ENCODE measurements at places on chromosomes 4 and X.

DNA sequence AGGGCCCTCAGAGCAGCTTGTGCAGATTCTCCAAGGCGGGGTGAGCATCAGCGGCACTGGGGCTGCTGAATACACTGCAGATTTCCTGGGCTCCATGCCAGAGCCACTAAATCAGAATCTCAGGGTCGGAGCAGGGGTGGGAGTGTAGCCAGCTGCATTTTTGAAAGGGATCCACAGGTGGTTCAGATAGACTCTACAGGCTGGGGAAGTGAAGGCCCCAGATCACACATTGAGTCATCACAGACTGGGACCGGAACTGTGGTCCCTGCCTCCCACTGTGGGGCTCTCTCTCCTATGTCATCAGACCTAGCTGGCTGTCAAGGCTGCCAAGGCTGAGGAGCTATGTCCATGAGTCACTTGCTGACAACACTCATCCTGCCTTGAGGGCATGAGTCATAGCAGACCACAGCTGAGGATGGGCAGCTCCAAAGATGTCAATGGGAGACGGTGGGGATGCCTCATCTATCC, 162.3 kb upstream of the MAMLD1 start:
- DNase-seq: peak; percentile 94

- DNase-seq: no peak
Measured at GRCh38 chr4:47703008-47703407, 134.9 kb downstream of the CORIN start.

DNA sequence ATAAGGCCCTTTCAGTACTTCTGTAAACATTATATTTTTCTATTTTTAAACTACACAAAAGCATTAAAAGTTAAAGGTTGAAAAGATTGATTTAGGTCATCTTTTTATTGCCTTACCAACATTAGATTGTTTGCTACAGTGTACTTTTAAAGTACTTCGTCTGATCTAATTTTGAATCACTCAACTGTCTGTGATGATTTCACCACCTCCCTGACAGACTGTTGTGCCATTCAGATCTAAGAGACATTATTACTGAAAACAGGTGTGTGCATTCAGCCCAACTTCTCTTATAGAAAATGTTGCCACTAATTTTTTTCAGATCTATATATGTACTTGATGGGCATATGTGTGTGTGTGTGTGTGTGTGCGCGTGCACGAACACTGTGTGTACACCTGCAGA, 39.3 kb downstream of the GASK1B start:
- DNase-seq: no peak

DNA sequence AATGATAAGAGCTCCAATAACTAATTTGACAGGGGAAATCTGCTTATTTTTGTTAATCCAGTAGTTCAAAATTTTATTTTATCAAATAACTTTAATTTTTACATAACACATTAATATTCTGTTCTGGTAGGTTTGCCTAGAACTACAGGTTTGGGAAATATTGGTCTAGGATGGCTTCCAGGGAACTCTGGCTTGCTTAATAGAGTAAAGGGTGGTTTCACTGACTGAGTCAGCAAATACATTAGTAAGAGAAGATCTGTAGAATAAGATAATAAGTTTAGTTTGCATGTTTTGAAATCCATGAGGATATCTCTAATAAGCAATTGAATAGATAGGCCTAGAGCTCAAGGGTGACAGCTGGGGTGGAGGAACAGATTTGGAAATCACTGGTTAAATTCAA, 500.7 kb downstream of the ZNF674 start:
- no peak for DNase-seq

- DNase-seq: no peak
Measured at GRCh38 chr4:165059386-165059785, 5.7 kb downstream of the TRIM75 start.

DNA sequence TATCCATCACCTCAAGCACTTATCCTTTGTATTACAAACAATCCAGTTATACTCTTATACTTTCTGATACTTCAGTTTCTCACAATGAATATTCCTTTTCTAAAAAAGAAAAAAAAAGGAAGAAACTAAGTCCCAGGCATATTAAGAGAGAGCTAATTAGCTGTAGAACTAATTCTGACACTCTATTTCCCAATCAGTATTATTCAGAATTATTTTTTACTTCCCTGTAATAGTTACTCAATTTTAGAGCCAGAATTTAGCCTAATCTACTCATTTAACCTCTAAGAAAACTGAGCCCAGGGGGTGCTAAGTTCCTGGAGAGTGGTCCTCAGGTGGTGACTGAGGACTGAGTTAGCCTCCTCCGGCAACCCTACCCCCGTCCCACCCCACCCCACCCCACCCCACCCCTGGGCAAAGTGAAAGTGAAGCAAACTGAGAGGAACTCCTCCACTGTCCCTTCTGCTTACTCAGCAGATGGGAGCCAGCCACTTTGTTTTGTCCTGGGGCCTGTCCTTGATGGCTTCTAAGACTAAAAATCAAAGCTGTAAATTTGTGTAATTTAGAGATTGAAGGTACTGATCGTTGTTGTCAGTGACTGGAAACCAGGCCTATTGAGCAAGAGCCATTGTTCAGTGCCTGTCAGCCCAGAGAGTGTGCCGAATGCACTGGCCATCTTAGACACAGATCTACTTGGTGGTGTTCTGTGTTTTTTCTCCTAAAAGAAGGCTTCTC, 162.1 kb downstream of the CBR4 start:
- no peak for DNase-seq

GRCh38 chr4:121462660-121463261, 81.9 kb upstream of the QRFPR start:
- peak; percentile 72 for DNase-seq

- DNase-seq: no peak
Measured at GRCh38 chr4:91330555-91331137, 973.1 kb upstream of the GRID2 start.

Measured in MV-4-11 (cell line).